ENCODE measurements at places on chromosomes 3 and 15. TPM values are rescaled to one million over a fixed set of nuclear protein-coding genes. Genes with fewer than 3 reads are reported as not detected.

Gene LRRC34
- total RNA-seq: not detected

Gene IMPG2
- 0.05 TPM for total RNA-seq

Gene TRPM1
- not detected for total RNA-seq

Gene GATA2
- 6.3 TPM for total RNA-seq

Gene CAMKV
- total RNA-seq: not detected

Gene LRRC15
- total RNA-seq: 0.11 TPM

Gene LRRIQ4
- not detected for total RNA-seq

Gene CACNA2D2
- not detected for total RNA-seq

Gene ILDR1
- total RNA-seq: not detected

Gene FANCD2OS
- not detected for total RNA-seq

Gene LYZL4
- total RNA-seq: 0.34 TPM

Data from A375 (cell line).